ENCODE measurements at places on chromosomes 16 and 17. TPM values are rescaled to one million over a fixed set of nuclear protein-coding genes. Genes with fewer than 3 reads are reported as not detected.
A peak's percentile ranks its signal among the peaks of the same experiment; 100 is the strongest.

DNA sequence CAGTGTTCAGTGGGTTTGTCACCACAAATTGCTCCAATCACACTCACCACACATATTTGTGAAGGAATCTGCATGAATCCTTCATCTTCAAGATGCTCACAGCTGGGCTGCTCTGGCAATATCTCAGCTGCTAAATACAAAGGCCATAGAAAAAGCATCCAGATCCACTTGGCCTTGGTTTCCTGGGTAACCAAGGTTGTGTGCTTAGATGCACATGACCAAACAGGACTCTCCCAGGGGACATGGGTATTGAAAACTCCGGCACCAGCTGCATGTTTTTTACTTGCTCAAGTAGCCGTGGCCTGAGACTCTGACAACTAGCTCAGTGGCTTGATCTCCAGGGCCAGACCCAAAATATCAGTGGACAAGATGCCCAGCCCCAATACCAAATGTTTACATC is 131.3 kb downstream of the CBLN1 start:
- DNase-seq, result no peak

GRCh38 chr17:2400877-2401425 is at the start of gene MNT:
Gene MNT, minus strand, starts transcription at chr17:2401060. Its CDS starts 348 bp downstream, at chr17:2400712.
- DNase-seq, result peak; percentile 95

DNA sequence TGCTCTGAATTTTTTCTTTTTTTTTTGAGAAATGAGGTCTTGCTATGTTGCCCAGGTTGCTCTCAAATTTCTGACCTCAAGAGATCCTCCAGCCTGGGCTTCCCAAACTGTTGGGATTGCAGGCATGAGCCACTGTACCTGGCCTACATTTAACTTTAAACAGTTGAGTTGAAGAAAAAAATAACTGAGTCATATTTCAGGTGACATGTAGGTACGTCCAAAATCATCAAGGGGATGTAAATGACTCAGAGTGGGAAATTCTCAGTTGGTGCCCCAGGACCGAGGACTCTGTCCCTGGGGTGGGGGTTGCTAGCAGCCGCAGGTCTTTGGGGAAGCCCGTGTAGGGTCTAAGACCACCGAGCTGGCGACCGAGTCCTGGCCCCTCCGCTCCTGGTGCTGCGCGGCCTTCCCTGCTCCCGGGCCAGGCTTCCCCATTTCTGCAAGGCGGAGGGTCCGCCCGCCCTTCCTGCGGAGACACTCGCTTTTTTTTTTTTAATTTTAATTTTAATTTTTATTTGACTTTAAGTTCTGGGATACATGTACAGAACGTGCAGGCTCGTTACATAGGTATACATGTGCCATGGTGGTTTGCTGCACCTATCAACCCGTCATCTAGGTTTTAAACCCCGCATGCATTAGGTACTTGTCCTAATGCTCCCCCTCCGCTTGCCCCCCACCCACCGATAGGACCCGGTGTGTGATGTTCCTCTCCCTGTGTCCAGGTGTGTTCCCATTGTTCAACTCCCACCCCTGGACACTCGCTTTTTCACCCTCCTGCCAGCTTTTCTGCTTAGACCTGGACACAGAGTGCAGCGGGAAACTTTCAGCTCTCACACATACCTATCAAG is 12.7 kb upstream of the N4BP1 start:
- DNase-seq, result no peak

GRCh38 chr17:39069114-39069756 is 82.2 kb downstream of the PLXDC1 start:
- no peak for DNase-seq

- DNase-seq, result no peak
Observed at GRCh38 chr16:57255686-57256415, 10.8 kb downstream of the ARL2BP start.

DNA sequence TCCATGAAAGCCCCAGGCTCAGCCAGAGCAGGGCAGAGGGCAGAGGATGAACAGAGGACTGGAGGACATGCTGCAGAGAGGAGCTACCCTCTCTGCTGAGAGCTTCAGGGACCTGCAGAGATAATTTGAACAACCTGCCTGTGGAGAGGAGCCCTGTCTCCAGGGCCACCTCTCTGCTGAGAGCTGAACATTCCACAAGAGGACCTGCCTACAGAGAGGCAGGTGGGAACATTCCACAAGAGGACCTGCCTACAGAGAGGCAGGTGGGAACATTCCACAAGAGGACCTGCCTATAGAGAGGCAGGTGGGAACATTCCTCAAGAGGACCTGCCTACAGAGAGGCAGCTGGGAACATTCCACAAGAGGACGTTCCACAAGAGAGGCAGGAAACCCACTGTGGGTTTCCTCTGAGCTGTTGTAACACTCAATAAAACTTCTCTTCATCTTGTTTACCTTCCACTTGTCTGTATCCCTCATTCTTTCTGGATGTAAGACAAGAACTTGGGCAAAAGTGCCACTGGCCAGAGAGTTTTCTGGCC is 551.9 kb upstream of the CA10 start:
- DNase-seq, result no peak

GRCh38 chr17:20243524-20243923 is 223.8 kb downstream of the LGALS9B start:
- DNase-seq, result no peak

DNA sequence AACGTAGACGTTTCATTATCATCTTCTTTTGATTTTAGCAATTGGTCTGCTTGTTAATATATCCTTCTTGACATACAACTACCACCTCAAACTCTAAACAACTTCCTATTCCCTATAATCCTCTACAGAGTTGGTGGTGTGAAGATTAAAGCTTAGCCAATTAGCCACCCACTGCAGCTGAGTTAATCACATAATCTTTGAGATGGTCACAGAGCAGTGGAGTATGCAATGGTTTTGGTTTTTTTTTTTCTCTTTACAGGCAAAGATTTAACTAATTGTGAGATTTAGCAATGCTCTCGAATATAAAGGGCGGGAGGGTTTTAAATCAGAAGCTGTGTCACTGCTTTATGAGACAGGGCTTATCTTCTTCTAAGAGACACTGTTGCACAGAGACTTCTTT is 37.0 kb downstream of the STX8 start:
- no peak for DNase-seq

Gene SCARF1
- 25.9 TPM for total RNA-seq

Gene ABCC12
- 0.12 TPM for total RNA-seq

Gene PLD2
- total RNA-seq, result 17.2 TPM

DNA sequence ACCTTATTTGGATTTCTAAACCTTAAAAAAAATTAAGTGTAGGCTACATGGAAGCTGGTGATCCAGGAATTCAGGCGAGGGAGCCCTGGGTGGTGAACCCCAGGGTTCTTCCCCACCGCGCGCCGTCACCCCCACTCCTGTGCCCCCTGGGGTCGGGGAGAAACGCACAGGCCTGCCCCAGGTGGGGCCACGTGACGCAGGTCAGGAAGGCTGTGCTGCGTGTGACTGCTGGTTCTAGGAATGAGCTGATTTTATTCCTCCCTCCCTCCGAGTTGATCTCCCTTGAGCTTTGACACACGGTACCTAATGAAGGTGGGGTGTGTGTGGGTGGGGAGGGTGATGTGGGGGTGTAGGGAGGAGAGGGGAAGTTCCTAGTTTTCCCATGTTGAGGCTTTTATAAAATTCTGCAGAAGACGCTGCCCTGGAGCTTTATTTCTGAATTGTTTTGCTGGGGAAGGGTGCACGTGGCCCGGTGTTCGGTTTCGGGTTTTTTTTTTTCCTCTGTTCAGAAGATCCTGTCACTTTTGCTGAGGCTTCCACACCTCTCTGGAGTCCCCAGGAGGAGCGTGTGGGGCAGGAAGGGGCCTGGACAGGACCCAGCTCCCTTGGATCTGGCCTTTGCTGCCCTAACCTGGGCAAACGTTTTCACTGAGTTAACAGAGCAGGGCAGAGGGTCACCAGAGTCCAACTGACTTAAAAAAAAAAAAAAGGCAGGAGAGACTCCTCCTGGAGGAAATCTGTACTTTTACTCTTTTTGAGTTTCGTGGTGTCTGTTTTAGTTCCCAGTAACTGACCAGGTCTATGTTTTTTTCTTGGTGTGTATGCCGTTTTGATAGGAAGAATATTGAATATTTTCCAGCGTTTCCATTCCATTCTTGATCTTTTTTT is 55.8 kb upstream of the GSE1 start:
- no peak for DNase-seq

Gene RHBDF2
- total RNA-seq, result 28.2 TPM

DNA sequence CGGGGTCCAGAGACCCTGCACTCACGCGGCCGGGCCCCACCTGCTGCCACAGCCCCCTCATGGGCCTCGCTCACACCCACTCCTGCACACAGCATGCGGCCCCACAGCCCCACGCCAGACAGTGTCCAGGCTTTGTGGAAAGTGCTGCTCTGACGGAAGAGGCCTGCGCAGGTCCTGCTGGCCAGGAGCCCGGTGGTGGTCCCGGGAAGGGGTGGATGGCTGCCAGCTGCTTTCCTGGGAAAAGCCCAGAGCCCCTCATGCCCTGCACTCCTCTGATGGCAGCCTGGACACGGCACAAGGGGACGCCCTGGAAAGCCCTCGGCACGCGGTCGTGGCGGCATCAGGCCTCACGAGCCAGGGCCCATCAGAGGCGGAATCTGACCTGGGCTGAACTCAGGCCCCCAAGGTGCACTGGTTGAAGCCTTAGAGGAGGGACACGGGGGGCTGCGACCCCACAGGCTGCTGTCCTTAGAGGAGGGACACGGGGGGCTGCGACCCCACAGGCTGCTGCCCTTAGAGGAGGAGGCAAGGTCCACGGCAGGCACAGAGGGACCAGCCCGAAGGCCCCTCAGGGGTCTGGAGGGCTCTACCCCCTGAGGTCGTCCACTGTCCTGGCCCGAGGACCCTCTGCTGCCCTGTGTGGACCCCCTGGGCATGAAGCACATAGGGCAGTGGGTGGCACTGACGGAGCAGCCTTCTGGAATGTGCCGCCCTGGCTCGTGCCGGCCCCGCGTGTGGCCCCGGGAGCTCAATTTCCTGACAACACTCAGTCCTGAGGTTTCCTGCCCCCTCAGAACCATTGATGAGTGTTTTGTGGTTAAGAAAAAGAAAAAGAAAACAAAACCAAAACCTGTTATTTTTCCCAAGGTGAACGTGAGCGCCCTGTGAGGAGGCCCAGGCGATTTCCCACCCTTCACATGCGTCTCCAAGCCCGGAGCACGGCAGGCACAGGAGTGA is 22.1 kb downstream of the SOX8 start:
- no peak for DNase-seq

- no peak for DNase-seq
Observed at GRCh38 chr16:71893888-71894228, 1.5 kb upstream of the IST1 start.

DNA sequence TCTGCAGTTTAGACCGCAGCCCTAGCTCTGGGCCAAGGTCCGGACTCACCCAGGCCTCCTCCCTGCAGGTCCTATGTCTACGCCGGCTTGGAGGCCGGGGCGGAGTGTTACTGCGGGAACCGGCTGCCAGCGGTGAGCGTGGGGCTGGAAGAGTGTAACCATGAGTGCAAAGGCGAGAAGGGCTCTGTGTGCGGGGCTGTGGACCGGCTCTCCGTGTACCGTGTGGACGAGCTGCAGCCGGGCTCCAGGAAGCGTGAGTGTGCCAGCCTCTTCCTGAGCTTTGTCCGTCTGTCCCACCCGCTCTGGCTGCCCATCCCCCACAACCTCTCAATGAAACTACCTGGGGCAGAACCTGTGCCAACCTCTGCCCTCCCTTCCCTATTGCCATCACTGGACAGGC is 20.1 kb downstream of the WSCD1 start:
- no peak for DNase-seq

GRCh38 chr16:64278196-64278595 is 843.7 kb downstream of the CDH11 start:
- DNase-seq, result no peak

GRCh38 chr17:76569607-76570279 is 15.9 kb downstream of the ST6GALNAC2 start:
- DNase-seq, result no peak

Gene TBC1D3K
- not detected for total RNA-seq

GRCh38 chr17:74474043-74474792 is 7.8 kb downstream of the CD300A start:
- DNase-seq, result no peak

DNA sequence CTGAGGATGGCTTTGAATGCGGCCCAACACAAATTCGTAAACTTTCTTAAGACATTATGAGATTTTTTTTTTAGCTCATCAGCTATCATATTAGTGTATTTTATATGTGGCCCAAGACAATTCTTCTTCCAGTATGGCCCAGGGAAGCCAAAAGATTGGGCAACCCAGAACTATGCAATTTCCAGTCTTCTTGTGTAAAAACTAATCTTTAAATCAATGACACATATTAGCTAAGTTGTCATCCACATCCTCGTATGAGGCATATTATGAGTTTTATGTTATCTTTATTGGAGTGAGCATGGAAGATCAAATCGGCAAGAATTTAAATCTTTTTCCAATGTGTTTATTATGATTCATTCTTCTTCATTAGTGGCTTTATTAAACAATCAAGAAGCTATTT is 198.6 kb upstream of the HSBP1 start:
- DNase-seq, result no peak

- DNase-seq, result no peak
Observed at GRCh38 chr17:58184986-58185761, 7.4 kb upstream of the EPX start.

DNA sequence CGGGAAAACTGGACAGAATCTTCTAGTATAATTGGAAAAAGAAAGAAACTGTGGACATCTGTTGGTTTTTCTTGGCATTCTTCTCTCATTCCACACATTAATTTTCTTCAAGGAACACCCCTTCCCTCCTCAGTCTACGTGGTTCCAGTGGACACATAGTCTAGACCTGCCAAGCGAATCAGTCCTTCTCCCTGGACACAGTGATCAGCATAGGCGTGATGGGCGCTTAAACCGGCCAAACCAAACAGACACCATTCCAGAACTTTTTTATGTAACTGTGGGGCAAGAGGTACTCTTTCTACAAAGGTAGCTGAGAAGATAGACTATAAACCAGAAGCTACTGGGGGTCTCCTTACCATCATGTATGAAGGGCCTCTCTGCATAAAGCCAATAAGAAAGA is 121.8 kb upstream of the COX10 start:
- DNase-seq, result no peak

- DNase-seq, result no peak
Observed at GRCh38 chr17:39533891-39534290, 72.6 kb downstream of the CDK12 start.

GRCh38 chr17:82649501-82650261 is 1.4 kb upstream of the WDR45B start:
- no peak for DNase-seq

GRCh38 chr16:74887084-74887483 is 97.8 kb downstream of the WDR59 start:
- DNase-seq, result no peak

- no peak for DNase-seq
Observed at GRCh38 chr17:57985675-57985974, 2.4 kb downstream of the VEZF1 start.

Gene KRTAP4-7
- total RNA-seq, result not detected

Gene ASIC2
- not detected for total RNA-seq

Gene KLHL10
- total RNA-seq, result not detected
